ENCODE measurements at places on chromosomes 16 and 17.
A peak's percentile ranks its signal among the peaks of the same experiment; 100 is the strongest.

GRCh38 chr16:78709137-78709884, 609.9 kb downstream of the WWOX start:
- no peak for DNase-seq

- no peak for DNase-seq
Measured at GRCh38 chr16:4180511-4180910, 61.4 kb downstream of the SRL start.

- DNase-seq, result no peak
Measured at GRCh38 chr17:54892360-54892759, 8.3 kb upstream of the TOM1L1 start.

- no peak for DNase-seq
Measured at GRCh38 chr17:75153780-75154194, 525 bp downstream of the JPT1 start.

GRCh38 chr16:16578701-16579100, 199.8 kb downstream of the NPIPA7 start:
- no peak for DNase-seq

- no peak for DNase-seq
Measured at GRCh38 chr17:16877099-16877498, 94.8 kb downstream of the TNFRSF13B start.

DNA sequence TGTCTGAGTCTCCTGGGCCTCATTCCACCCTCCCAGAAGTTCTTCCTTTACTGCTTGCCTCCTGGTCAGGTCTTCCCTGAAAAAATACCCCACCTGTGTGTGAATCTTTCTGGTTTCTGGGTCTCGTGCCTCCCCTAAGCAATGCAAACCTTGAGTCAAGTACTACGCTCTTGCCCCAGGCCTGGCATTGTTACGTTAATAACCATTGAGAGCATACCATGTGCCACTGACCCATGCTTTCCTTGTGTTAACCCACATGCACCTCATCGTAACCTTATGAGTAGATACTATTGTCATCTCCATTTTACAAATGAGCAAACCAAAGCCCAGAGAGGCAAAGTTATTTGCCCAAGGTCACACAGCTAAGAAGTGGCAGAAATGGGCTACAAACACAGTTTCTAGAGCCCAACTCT, 25.4 kb upstream of the TOB1 start:
- no peak for DNase-seq

DNA sequence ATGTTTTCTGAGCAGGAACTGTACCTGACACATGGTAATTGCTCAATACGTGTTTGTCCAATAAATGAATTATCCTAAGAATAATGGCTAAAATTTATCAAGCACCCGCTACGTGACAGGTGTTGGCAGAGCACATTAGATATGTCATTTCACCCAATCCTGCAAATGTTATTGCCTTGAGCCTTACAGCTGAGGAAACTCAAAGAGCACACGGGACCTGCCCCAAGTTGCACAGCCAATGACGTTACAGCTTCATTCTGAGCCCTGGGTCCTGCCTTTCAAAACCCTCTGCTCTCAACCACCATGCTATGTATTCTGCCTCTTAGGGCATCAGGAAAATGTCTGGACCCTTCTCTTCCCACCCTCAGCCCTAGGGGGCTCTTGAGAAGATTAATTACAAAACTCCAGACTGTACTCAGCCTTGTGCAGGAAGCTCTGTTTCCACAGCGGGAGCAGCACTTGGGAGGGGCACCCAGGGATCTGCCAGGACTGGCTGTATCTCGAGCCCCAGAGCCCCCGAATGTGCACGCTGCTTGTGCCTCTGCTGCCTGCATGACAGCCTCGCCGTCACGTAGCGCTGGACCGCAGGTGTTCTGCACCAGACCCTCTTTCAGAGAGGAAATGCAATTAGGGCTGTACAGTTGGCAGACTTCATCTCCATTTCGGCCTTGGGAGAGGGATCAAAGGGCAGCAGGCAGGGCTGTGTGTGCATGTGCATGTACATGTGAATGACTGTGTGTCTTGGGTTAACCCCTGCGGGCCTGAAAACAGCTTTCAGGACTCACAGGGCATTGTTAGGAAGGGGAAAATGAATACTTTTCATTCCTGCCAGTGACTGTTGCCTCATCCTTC, 71.6 kb downstream of the GPR139 start:
- DNase-seq, result no peak

- DNase-seq, result peak; percentile 24
Measured at GRCh38 chr17:28421787-28422305, 15.8 kb upstream of the SLC46A1 start.

- DNase-seq, result no peak
Measured at GRCh38 chr16:53291757-53292392, 142.4 kb upstream of the RBL2 start.

- DNase-seq, result no peak
Measured at GRCh38 chr16:86827521-86827920, 249.2 kb downstream of the FOXL1 start.

GRCh38 chr16:72646615-72647014, 401.3 kb downstream of the ZFHX3 start:
- DNase-seq, result no peak

DNA sequence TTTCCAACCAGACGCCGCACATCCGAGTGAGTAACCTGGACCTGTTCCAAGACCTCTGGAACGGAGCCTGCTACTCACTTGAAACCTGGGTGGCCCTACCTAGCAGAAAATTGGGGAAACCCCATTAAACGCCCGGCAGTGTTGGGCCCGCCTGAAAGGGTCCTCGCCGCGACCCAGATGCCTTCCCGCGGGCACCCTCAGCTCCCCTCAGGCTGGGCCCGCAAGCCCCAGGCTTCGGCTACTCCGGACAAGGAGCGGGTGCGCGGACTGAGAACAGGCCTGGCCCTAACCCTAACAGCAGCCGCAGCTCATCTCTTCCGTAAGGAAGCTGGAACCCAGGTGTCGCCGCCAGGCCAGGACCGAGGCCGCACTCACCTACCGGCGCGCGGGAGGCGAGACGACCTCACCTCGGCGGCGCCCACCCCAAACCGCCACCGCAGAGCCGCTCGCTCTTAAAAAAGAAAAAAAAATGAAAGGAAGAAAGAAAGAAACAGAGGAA, 344 bp downstream of the PSME3IP1 start:
- DNase-seq, result no peak

GRCh38 chr17:62713086-62713881, 85.8 kb downstream of the MRC2 start:
- DNase-seq, result no peak
